ENCODE measurements at places on chromosomes 6 and 20.

DNA sequence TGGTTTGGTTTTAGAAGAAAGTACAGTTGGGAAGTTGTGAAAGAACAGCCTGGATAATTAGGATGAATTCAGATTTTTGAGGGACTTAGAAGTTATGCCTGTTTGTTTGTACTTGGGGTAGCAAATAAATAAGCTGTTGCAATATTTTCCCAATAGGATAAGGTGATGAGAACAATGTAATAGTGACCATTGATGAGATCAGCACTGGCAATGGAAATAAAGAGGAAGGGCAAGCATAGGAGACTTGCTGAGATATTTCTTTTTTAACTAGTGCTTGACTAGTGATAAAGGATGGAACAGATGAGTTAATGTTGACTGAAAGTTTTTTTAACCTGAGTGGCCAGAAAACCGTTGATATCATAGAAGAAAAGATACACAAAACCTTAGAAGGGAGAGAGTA is 498.8 kb downstream of the CDKAL1 start:
- no peak for DNase-seq

GRCh38 chr6:69416776-69417175 is 380.0 kb downstream of the LMBRD1 start:
- DNase-seq: no peak

DNA sequence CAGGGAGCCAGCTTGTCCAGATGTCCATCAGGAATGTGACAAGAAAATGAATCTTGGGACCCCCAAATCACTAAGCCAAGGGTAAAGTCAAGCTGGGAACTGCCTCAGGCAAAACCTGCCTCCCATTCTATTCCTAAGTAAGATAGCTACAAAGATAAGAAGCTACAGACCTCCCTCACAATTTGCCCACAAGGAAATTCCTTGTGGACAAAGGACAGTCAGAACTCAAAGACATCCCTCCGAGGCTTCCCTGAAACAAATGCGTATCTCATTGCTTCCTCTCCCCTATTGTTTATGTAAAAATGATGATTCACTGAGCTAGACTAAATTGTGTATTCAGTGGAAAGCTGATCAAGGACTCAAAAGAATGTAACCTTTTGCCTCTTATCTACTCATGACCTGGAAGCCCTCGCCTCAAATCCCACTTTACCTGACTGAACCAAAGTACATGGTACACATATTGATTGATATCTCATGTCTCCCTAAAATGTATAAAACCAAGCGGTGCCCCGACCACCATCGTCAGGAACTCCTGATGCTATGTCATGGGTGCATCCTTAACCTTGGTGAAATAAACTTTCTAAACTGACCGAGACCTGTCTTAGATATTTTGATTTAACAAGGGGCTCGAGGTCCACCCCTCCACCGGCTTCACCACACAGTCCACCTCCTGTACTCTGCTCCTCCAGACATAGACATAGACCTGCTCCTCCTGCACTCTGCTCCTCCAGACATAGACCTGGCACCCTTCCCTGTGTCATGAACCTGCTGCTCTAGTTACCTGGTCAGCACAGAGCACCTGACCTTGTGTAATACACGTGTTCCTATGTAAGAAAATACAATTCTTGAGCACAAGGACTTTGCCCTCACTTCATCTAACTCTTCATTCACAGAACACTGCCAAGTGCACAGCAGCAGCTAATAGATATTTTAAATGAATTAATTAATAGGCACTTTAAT is 81.4 kb downstream of the WDR27 start:
- no peak for DNase-seq

DNA sequence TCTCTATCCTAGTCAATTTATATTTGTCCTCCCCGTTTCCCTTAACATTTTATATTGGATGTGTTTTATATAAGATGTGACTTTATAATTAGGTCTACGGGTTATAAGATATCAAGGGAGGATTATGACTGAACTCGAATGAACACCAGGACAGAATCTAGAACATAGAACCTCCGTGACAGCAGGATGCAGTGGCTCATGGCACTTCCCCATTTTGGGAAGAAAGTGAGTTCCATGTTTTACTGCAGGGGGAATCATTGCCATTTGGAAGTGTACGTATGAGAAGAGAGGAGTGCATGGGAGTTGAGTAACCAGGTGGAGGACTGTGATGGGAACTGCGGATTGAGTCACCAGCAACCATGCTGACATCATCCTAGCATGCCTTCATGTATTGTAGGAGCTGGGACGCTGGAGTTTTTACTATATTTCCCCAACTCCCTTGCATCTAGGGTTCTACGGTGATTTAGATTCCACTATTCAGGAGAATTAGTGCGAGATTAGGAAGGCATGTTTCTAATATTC is 56.1 kb upstream of the FOXC1 start:
- no peak for DNase-seq

DNA sequence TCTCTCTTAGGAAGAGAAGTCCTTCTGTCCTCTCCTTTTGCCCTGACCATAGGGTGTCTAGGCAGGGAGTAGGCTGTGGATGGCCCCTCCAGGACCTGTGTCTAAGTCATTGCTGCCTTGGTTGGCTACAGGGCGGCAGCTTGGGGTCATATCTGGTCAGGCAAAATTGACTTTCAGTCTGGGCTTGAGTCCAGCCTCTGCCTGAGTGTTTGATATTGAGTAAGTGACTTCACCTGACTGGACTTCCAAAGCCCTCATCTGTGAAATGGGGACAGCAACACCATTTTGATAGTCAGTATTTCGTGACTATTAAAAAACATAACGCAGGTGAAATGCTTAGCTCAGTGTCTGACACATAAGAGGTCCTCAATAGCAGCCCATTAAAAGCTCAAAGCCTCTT is 4.6 kb downstream of the TGM3 start:
- DNase-seq: no peak

- no peak for DNase-seq
Measured at GRCh38 chr6:37783025-37783855, 36.3 kb upstream of the ZFAND3 start.

Measured in stimulated activated CD8-positive, alpha-beta memory T cell treated with anti-CD3 and anti-CD28 coated beads, Interleukin-4, amount 100 ng/mL, for 1 hour (primary cell).